ENCODE measurements at places on chromosomes 3 and 15. TPM values are rescaled to one million over a fixed set of nuclear protein-coding genes. Genes with fewer than 3 reads are reported as not detected.

FBXW12 gene
- not detected for polyA plus RNA-seq

SERINC4 gene
- polyA plus RNA-seq, result 0.22 TPM

GRAMD1C gene
- polyA plus RNA-seq, result 3.0 TPM

PP2D1 gene
- not detected for polyA plus RNA-seq

NMNAT3 gene
- 28.1 TPM for polyA plus RNA-seq

PLA2G4D gene
- 0.17 TPM for polyA plus RNA-seq

TM4SF4 gene
- polyA plus RNA-seq, result not detected

CLEC3B gene
- 37.4 TPM for polyA plus RNA-seq

AHSG gene
- not detected for polyA plus RNA-seq

GJD2 gene
- 0.20 TPM for polyA plus RNA-seq

Data from brain (organoid and tissue), 16 donors.